ENCODE measurements at places on chromosomes 5 and 9. TPM values are rescaled to one million over a fixed set of nuclear protein-coding genes. Genes with fewer than 3 reads are reported as not detected.
A peak's percentile ranks its signal among the peaks of the same experiment; 100 is the strongest.

DNA sequence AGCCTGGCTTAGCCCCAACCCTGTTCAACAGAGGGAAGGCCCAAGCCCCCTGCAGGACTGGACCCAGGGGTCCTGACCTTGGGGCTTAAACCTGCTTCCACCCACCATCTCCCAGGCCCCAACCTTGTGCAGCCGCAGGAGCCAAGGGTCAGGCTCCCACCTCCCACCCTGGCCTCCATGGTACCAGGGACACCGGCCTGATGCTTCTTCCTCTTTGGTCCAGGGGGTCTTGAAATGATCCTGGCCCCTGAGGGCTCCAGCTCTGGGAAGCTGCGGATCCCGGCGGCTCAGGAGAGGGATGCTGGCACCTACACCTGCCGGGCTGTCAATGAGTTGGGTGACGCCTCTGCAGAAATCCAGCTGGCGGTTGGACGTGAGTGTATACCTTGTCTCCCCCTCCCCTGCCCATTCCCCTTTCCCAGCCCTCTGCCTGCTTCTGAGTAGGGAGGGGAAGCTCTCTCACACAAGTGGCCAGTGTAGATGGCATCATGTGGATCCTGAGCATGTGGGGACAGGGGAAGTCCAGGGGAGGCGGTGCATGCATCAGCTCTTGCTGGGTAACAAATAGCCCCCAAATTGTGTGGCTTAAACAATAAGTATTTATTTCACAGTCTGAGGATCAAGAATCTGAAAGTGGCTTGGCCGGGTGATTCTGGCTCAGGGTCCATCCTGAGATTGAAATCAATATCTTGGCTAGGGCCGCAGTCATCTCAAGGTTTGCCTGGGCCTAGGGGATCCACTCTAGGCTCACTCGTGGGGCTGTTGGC lies 44.3 kb downstream of the HMCN2 start:
- DNase-seq: no peak

DNA sequence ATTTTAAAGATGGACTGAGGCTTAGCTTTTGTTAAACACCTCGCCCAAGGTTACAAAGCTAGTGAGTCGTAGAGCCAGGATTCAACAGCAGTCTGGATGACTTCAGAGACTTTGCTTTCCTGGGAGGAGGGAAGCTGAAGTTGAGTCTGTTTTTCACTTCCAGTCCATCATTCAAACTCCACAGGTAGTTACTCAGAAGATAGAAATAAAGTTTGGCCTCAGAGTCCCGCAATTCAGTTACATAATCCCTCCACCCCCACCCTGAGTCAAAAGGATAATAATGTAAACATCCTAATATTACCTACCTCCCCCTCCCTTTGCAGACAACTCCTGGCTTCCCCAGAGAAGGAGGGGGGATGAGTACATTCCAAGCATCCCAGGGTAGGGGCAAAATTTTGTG lies 8.1 kb downstream of the HBEGF start:
- no peak for DNase-seq

GRCh38 chr5:909086-909485 lies 16.4 kb downstream of the TRIP13 start:
- DNase-seq: no peak

- DNase-seq: no peak
These were observed 47.6 kb upstream of the TRAF1 start for GRCh38 chr9:120974181-120974580.

- no peak for DNase-seq
These were observed 60.9 kb upstream of the CD180 start for GRCh38 chr5:67257500-67257899.

DNA sequence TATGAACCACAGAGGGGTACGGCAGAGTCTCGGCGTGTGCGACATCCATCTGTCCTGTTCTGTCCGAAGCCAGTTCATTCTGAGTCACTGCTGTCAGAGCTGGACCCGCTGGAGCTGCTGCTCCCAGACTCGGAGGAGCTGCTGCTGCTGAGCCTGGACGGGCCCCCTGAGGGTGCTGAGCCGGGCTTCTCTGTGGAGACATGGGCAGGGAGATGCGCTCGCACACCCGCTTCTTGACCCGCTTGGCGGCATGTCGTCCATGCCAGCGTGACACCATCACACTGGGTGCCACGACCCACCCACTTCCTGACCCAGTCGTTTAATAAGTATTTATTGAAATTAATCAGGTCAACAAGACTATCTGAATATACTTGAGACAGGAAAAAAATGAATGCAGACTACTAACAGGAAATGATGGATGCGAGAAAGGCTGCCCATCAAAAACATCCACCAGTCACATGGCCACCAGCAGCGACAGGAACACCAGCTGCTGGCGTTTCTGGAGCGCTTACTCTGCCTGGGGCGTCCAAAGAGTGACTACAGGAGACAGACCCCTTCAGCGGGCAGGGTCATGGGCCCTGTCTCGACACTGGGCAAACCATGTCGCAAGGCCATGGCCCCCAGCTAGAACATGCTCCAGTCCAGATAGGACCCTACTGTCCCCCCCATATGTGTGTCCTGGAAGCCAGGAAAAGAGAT lies 8.4 kb downstream of the BRD3OS start:
- no peak for DNase-seq

GRCh38 chr9:133703591-133704399 lies 34.4 kb downstream of the SARDH start:
- peak; percentile 53 for DNase-seq

DNA sequence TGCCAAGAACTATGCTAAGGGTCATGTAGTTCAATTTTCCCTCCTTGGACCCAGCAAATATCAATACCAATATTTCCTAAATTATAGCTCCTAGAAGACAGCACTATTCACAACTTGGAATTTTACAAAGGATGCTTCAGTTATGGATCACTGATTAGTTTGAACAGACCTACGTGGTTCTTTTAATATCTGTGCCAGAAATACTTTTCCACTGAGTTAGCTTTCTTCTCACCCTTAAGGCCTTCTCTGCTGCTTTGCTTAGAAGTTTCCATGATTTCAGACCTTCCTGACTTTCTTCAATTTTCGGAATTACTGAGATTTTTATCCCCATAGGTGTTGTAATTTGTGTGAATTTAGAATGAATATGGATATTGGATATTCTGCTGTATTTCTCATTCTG lies 380.4 kb downstream of the PSAT1 start:
- no peak for DNase-seq

GRCh38 chr5:34550964-34551363 lies 105.2 kb upstream of the RAI14 start:
- DNase-seq: no peak

DNA sequence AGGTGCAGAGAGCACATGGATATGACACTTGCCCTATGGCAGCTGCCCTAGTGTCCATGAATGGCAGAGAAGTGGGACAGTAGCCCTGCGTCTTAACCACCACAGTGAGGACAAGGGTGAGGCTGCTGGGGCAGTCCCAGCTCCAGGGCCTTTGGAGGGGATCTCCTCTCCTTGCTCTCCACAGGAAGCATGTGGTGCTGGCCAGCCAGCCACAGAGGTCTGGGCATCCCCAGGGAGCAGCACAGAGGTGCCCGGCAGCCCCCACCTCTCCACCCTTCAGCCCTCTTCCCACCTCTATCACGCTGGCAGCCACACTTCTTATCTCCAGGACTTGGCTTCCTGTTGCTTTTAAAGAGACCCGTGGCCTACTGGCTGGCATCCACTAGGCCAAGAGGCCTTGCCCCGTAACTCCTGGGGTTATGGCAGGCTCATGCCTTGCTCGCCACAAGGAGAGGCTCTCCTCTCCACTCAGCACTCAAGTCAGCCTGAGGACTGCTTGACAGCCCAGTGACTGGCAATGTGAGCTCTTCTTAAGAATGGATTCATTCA lies 21.9 kb downstream of the CSF2 start:
- DNase-seq: no peak

The RANBP3L gene
- 7.1 TPM for total RNA-seq

- DNase-seq: peak; percentile 53
These were observed 13.7 kb downstream of the MRPL36 start for GRCh38 chr5:1785984-1786383.

- DNase-seq: no peak
These were observed 401.4 kb upstream of the KLF4 start for GRCh38 chr9:107890921-107891465.

GRCh38 chr5:151458314-151458713 lies 10.9 kb downstream of the SLC36A1 start:
- no peak for DNase-seq

- DNase-seq: no peak
These were observed 859 bp downstream of the RETREG1 start for GRCh38 chr5:16615741-16616535.

DNA sequence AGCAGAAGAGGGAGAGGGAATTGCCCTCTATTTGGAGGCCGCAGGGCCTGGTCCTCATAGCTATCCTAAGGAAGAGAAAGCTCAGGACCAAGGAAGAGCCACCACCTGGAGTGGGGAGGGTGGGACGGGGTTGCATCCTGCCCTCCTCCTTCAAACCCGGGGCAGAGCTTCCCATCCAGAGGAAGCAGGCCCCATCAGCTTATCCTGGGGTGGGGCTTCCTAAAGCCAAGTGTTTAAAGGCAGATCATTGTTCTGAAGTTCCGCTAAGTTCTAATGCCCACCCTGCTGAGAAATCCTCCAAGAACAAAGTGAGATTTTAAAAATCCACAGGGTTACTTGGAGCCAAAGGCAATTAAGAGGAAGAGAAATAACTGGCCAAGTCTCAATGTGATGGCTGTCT lies 210.3 kb downstream of the C9orf152 start:
- DNase-seq: no peak

The SLC44A1 gene
- 66.1 TPM for total RNA-seq

The KCNMB1 gene
- total RNA-seq: 1.5 TPM

The PCAT7 gene
- total RNA-seq: 0.35 TPM

GRCh38 chr5:155987265-155987810 lies 339.6 kb upstream of the SGCD start:
- DNase-seq: no peak

The CDH9 gene
- not detected for total RNA-seq

The TAL2 gene
- not detected for total RNA-seq

DNA sequence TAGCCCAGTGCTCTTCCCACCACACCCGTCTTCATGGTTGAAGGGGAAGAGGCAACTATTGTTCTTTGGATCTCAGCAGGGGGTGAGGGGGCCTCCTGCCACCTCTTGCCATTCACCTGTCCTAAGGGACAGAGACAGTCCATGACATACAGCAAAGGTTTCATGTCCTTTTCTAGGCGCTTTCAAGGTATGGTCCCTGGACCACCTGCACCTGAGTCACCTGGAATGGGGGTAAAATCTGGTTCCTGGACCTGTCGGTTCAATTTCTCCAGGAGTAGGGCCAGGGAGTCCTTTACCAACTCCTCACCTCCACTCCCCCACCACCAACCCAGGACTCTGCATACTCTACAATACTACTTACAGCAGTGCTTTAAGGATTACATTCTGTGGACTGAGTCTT lies 33.5 kb upstream of the SAP30L start:
- DNase-seq: no peak

GRCh38 chr5:120808606-120809005 lies 344.5 kb downstream of the PRR16 start:
- no peak for DNase-seq

GRCh38 chr5:110899566-110900412 lies 161.0 kb downstream of the SLC25A46 start:
- no peak for DNase-seq

GRCh38 chr9:108134486-108135128 lies 645.0 kb upstream of the KLF4 start:
- no peak for DNase-seq

The PDE8B gene
- 4.9 TPM for total RNA-seq

Measured in upper lobe of right lung (tissue), 1 donor.